ENCODE measurements at places on chromosomes 16 and 17. TPM values are rescaled to one million over a fixed set of nuclear protein-coding genes. Genes with fewer than 3 reads are reported as not detected.

The RDM1 gene
- total RNA-seq: 12.8 TPM

DNA sequence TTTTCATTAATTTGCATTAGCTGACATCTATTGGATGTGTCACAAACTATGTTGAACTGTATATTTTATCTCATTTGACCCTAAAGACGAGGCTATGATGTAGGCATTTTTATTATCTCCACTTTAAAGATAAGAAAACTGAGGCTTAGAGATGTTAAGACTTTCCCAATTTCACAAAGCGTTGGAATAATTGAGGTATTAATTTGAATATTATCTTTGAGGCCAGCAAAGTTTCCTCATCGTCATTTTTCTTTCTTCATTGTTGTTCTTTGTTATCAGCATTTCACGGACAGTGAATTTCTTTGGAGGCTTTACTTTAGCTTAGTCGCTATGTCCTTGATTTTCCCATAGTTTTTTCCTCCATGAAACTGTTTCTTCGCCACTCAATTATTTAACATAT, 227.5 kb upstream of the MYOCD start:
- no peak for DNase-seq

DNA sequence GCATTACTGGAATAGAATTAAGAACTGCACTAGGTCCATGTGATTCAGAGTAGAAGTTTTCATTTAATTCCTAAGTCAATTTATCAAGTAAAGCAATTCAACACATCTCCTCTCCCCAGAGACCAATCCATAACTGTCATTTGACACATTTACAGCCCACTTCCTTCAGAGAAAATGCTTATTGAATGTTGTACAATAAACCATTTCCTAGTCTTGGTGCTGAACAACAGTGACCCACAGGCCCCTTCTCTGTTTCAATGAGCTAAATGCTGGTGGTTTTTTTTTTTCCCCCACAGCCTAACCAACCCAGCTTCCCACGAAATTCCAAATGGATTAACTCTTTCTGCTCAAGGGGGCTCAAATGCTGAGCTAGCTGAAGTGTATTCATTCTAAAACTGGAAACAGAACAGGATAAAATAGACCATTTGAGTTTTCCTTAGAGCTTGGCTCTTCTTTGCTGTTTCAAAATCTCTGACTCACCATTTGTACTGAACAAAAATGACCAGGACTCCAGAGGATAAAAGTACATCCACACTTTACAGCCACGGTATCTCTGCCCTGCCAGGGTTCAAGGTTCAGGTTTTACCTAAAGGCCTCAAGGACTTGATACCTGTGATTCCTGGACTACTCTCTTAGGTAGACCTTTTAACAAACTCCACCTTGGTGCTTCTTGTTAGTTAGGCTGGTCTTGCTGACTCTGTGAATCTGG, 62.3 kb downstream of the TMEM100 start:
- DNase-seq: no peak

- DNase-seq: no peak
These were observed 318.3 kb upstream of the TNRC6C start for GRCh38 chr17:77640252-77640651.

DNA sequence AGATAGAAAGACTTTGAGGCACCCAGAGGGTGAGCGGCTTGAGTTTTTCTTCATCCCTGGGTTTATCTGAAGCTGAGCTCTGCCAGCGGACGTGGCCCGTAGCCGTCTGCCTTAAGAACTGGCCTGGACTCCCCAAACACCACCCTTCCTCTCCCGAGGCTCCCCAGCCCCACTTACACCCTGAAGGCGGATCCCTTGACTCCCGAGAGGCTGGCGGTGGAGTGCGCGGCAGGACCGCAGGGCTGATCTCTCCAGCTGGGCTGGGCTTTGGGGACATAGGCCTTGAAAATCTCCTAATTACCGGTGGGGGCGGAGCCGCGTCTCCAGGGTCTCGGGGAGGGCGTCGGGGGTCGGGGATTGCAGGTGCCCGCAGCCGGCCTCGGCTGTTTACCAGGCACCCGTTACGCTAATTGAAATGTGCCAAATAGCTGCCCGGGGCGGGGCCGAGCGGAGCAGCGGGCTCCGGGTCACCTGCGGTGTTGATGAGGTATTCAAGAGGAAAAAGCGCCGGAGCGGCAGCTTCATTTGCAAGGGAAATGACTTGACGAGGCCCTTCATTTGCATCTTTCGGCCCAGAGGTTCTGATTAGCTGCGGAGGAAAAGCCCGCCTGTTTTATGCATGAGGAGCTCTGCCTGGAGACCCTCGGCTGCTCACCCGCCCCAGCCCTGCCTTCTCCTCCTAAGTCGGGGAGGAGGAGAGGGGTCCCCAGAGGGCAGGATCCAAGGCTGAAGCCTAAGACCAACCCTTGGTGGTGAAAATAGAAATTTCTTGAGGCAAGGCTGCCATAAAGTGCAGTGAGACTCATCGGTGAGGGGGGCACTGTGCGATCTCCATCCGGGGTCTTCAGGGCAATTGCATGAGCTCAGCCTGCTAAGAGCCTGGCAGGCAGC, 100.7 kb downstream of the MGAT5B start:
- peak; percentile 64 for DNase-seq

The CCL4L2 gene
- total RNA-seq: 21.2 TPM

The GP1BA gene
- not detected for total RNA-seq
